ENCODE measurements at places on chromosomes 6 and 20.

DNA sequence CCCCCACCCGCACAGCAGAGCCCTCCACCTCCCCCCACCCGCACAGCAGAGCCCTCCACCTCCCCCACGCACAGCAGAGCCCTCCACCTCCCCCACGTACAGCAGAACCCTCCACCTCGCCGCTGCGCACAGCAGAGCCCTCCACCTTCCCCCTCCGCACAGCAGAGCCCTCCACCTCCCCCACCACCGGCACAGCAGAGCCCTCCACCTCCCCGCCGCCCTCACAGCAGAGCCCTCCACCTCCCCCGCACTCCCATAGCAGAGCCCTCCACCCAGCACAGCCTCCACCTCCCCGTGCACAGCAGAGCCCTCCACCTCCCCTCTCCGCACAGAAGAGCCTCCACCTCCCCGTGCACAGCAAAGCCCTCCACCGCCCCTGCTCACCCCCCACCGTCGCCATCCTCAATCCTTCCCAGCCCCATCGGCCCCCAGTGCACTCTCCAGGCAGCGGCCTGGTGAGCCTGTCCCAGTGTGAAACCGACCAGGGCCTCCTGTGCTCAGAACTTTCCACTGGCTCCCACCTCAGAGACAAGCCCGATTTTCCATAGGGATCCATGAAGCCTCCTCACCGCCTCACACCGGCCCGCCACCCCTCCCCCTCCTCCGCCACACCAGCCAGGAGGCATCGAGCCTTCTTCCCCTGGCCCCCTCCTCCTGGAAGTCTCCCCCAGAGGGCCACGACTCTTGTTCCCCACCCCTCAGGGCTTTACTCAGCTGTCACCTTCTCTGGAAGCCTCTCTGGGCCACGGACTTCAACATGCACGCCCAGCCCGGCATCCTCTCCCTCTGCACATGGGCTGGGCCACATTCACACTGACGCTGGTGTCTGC lies 347.1 kb downstream of the ZFAND3 start:
- DNase-seq, result no peak

- DNase-seq, result no peak
These were observed 159.3 kb upstream of the PLCB4 start for GRCh38 chr20:8909596-8909995.

DNA sequence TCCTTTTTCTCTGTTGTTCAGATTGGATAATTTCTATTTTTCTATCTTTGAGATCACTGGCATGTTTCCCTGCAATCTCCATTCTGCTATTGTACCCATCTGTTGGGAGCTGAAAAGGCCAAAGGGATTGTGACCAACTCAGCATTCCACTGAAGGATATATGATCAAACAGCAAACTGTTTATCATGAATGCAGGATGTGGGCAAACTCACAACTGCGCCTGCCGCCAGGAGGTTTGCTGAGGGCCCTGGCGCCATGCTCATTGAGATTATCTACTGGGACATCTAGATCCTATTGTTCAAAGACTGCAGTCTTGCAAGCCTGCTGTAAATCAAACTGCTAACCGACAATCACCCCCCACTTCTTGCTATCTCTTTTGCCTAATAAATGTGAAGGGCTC lies 3.8 kb upstream of the FKBP1A start:
- DNase-seq, result no peak

DNA sequence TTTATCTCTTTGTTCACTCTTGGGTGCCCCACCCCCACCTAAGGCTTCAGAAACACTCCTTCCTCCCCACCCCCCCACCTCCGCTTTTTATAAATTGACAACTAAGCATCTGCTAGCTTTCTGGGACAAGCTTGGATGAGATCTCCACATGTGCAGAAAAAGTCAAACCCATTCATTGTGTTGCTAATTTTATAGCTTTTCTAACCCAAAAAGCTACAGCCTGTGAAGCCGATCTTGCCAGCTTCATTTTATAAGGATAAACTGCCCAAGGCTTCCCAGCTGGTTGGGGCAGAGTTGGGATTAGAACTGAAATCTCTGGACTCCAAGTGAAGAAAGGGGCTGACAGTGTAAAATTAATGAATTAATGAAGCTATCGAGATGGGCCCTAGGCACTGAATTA lies 24.1 kb downstream of the BPIFB4 start:
- no peak for DNase-seq

- DNase-seq, result no peak
These were observed 29.6 kb downstream of the ANKRD6 start for GRCh38 chr6:89462503-89462902.

GRCh38 chr6:151058021-151058733 lies 181.6 kb upstream of the AKAP12 start:
- DNase-seq, result no peak

DNA sequence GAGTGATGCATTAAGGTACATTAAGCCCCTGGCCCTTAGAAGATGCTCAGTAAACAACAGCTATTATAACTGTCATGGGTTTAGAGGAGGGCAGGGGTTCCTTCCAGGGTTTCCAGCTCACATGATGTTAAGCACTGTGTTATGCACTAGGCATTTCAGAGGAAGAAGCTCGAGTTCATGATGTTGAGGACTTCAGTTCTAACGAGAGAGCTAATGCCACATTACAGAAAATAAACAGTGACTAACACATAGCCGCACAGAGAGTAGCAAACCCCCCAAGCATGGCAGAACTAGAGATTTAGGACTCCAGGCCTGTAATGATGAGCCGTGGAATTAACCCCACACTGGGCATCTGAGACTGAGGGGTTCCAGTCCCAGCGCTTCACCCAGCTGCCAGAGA lies 105.2 kb downstream of the UNC5CL start:
- DNase-seq, result no peak

DNA sequence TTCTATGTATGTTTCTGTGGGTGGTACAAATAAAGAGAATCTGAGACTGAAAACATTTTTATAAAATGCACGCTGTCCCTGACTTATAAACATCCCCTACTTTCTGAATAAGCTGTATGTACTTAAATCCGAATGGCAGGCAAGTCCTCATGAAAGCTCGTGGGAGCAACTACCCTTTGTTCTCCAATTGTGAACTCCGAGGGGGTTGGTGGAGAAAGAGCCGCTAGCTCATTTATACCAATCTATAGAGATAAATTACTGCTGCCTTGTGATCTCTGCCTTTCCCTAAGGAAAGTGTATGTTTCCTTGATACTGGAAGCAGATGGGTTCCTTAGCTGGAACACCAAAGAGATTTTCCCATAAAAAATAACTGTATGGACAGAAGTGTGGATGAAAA lies 84.5 kb downstream of the GJA10 start:
- no peak for DNase-seq

DNA sequence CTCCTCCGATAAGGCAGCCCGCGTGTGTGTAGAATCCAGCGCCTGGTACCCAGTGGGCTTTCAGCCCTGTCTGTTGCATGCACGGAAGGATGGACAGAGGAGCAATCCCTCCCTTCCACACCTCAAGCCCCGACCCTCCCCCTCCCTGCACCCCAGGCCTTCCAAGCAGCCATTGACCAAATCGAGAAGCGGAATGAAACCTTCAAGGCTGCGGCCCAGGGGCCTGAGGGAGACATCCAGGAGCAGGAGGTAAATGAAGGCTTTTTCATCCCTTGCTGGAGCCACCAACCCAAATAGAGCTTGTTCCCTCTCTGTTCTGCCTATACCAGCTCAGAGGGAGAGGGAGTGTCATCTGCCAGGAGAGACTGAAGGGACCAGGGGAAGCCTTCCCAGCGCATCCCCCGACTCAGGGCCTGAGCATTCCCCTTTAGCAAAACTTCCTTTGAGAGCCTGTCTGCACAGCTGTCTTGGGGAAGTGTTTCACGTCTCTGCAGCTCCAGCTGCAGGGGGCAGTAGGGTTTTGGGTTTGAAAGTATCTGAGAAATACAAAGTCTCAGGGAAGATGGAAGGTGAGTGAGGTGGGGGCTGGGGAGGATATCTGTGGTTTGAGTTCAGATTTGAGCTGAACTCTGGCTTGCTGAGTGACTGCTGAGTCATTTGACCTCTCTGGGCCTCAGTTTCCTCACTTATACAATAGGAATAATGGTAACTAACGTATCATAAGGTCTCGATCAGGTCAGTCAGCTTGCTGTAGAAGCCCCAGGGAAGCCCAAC lies 16.1 kb downstream of the FGD2 start:
- peak; percentile 56 for DNase-seq

Data from T-helper 1 cell (primary cell).